Endodermal cell (in vitro differentiated cells): ENCODE measurements at places on chromosomes 1 and 21. TPM values are rescaled to one million over a fixed set of nuclear protein-coding genes. Genes with fewer than 3 reads are reported as not detected.

The ZNF687 gene
- total RNA-seq, result 43.0 and 43.2 TPM in 2 replicates

GRCh38 chr1:172460887-172461315 lies 17.0 kb upstream of the PIGC start:
- no peaks in the 10 kb centered on the region for H3K36me3 ChIP-seq
- no peak for DNase-seq
- peak overlapping the region; percentile 52 for H3K27ac ChIP-seq

DNA sequence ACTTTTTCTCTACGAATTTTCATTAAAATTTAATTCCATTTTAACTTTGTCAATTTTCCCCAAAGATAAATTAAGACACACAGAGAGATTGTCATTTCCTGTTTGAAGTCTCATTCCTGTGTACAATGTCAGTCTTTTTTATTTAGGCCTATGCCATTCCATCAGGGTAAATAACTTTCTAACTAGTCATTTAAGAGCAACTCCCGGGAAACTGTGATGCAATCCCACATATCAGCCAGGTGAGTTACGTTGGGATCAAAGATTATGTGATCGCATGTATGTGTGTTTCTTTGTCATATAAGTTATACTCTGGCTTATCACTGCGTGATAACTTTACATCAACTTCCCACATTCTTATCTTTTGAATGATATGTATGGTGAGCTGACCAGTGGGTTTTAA lies 86.1 kb upstream of the S1PR1 start:
- no peak overlapping the region for H3K27ac ChIP-seq
- H3K27me3 ChIP-seq, result no peaks in the 10 kb centered on the region
- no peaks in the 10 kb centered on the region for H3K4me1 ChIP-seq

DNA sequence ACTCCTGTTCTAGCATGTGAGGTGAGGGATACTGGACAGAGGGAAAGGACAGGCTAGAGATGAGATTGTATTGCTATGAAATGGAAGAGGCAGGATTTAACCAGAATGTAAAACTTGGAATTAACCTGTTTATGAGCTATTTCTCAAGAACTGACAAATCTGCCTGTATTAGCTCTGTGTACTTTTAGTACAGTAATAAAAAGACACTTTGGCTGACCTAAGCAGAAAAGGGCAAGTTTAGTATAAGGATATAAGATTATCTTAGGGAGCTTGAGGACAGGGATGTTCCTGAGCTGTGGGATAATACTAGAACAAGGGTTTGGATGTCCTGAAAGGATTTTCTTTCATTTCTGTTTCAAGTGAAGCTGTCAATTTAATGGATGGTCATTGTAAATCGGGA lies 11.2 kb downstream of the ZCCHC17 start:
- no peak overlapping the region for H3K27ac ChIP-seq
- H3K36me3 ChIP-seq, result peaks cover 44% of the 10 kb centered on the region
- H3K4me3 ChIP-seq, result no peak overlapping the region
- DNase-seq, result no peak
- peaks cover 2% of the 10 kb centered on the region for H3K4me1 ChIP-seq

The CFAP126 gene
- total RNA-seq, result 1.2 to 1.7 TPM (median 1.2 TPM) in 3 replicates

The LCA5L gene
- total RNA-seq, result 2.4 to 4.5 TPM (median 3.0 TPM) in 3 replicates

The ETV3L gene
- 0.21 to 0.38 TPM in 2 of 3 replicates, not detected in the other for total RNA-seq

GRCh38 chr1:166905136-166905535 lies 29.1 kb upstream of the TADA1 start:
- H3K27me3 ChIP-seq, result no peaks in the 10 kb centered on the region
- H3K4me1 ChIP-seq, result no peaks in the 10 kb centered on the region
- no peaks in the 10 kb centered on the region for H3K36me3 ChIP-seq
- H3K4me3 ChIP-seq, result no peak overlapping the region
- no peak overlapping the region for H3K27ac ChIP-seq
- DNase-seq, result no peak

The LCE1F gene
- not detected in 3 replicates for total RNA-seq

DNA sequence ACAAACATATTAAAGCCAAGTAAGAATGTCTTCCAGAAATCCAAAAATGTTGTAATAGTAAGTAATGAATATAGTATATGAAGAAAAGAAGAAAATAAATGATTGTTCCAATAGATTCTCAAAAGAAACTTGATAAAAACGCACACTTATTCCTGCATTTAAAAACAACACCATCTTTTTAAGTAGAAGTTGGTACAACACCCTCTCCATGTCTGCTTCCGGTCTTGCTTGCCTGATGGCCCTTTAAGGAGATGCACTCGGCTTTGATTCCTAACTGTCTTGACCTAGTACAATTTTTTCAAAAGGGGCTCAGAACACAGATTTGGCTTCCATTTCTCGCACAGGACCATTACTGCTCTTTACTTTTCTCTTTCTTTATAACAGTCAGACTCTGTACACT lies 9.0 kb downstream of the CLCA1 start:
- H3K36me3 ChIP-seq, result no peaks in the 10 kb centered on the region
- no peaks in the 10 kb centered on the region for H3K27me3 ChIP-seq
- no peak overlapping the region for H3K27ac ChIP-seq
- no peak overlapping the region for H3K4me3 ChIP-seq
- H3K4me1 ChIP-seq, result no peaks in the 10 kb centered on the region

DNA sequence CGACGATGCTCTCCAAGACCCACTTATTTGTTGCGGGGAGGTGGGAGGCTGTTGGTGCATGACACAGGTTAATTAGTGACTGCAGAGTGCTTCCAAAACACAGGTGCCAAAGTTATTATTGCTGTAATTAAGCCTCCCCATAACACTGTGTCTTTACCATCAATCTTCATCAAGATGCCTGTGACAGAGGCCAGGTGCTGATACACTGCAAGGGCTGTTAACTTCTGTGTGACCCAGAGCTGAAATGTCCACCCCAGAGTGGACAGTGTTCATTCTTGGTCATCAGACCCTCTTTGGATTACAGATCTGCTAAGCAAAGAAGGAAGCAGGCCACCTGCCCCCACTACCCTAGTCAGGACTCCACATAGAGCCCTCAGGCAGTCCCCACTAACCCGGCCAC lies 55.5 kb downstream of the CAPN8 start:
- H3K4me3 ChIP-seq, result no peak overlapping the region
- H3K27me3 ChIP-seq, result no peaks in the 10 kb centered on the region
- no peak for DNase-seq

GRCh38 chr1:221777431-221778072 lies 35.7 kb upstream of the DUSP10 start:
- H3K27ac ChIP-seq, result no peak overlapping the region
- H3K27me3 ChIP-seq, result peaks cover 82% of the 10 kb centered on the region
- H3K4me3 ChIP-seq, result no peak overlapping the region
- DNase-seq, result no peak
- peaks cover 4% of the 10 kb centered on the region for H3K4me1 ChIP-seq
- no peaks in the 10 kb centered on the region for H3K36me3 ChIP-seq

DNA sequence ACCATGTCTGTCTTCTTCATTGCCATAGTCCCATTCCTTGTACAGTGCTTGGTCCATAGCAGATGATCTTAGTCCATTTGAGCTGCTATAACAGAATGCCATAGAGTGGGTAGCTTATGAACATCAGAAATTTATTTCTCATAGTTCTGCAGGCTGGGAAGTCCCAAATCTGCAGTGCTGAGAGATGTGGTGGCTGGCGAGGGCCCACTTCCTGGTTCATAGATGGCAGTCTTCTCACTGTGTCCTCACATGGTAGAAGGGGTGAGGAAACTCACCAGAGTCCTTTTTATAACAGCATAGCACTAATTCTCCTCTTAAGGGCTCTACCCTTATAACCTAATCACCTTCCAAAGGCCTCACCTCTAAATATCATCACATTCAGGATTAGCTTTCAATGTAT lies 23.1 kb upstream of the RAP1A start:
- H3K4me1 ChIP-seq, result no peaks in the 10 kb centered on the region
- no peaks in the 10 kb centered on the region for H3K36me3 ChIP-seq
- no peaks in the 10 kb centered on the region for H3K27me3 ChIP-seq
- no peak for DNase-seq
- H3K4me3 ChIP-seq, result no peak overlapping the region

The IL19 gene
- not detected in 2 replicates for total RNA-seq

The ZNF648 gene
- 0.11 TPM in 1 of 3 replicates, not detected in the others for total RNA-seq

DNA sequence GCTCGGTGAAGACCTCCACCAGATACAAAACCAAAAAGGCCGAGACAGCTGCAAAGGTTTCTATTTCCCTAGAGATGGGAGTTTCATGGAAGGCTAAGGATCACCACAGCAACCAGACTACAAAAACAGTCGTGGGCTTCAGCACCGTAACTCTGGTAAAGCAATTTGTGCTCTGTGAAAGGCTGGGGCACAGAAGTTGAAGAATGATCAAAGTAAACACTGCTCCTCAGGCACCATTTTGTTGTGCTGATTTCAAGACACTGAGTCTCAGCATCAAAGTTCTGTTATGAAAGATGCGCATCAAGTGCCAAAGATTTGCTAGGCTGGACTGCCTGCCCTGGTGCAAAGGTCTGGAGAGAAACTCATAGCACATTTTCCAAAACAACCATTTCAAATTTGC lies 116.2 kb downstream of the TGFBR3 start:
- peak overlapping the region; percentile 16 for H3K27ac ChIP-seq
- no peak for DNase-seq
- H3K36me3 ChIP-seq, result no peaks in the 10 kb centered on the region
- no peaks in the 10 kb centered on the region for H3K4me1 ChIP-seq

GRCh38 chr1:111565079-111565478 lies 54.5 kb upstream of the RAP1A start:
- no peaks in the 10 kb centered on the region for H3K36me3 ChIP-seq
- no peak overlapping the region for H3K27ac ChIP-seq

GRCh38 chr1:165173818-165174217 lies 182.7 kb downstream of the LMX1A start:
- H3K36me3 ChIP-seq, result no peaks in the 10 kb centered on the region
- no peak overlapping the region for H3K4me3 ChIP-seq
- DNase-seq, result no peak
- H3K4me1 ChIP-seq, result no peaks in the 10 kb centered on the region

DNA sequence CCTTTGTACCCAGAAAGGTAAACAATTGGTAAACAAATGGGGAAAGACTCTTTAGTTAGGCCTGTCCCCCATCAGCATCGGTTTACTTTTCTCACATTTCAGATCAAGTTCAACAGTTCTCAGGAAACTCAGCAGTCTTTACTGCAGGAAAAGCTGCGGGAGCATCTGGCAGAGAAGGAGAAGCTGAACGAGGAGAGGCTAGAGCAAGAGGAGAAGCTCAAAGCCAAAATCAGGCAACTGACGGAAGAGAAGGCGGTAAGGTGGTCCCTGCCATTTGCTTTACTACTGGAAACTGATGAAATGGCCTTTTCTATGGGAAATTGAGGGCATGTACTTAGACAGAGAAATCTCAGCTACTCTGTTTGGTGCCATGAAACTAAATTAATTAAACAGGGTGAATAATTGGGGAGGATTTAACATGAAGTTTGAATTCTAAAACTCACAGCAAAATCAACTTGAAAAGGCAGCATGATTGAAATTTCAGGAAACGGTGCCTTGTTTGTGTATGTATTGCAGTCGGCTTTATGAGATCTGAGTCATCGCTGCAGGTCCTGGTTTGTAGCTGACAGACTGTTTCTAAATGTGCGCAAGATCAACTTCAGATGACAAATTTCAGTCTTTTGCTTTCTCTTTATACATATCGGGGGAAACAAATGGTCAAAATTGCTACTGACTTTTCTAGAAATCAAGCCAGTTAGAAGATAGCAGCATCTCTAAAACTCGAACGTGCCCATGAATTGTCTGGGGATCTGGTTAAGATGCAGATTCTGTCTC lies 67.9 kb upstream of the EFHD2 start:
- H3K4me1 ChIP-seq, result no peaks in the 10 kb centered on the region
- no peak overlapping the region for H3K4me3 ChIP-seq
- DNase-seq, result no peak
- no peaks in the 10 kb centered on the region for H3K36me3 ChIP-seq
- no peaks in the 10 kb centered on the region for H3K27me3 ChIP-seq
- no peak overlapping the region for H3K27ac ChIP-seq
